T-cell (primary cell): ENCODE measurements at places on chromosomes 7 and 10. TPM values are rescaled to one million over a fixed set of nuclear protein-coding genes. Genes with fewer than 3 reads are reported as not detected.

The GDF10 gene
- total RNA-seq = 0.76 TPM

GRCh38 chr7:121595758-121596696 lies 199.9 kb upstream of the FAM3C start:
- no peaks in the 10 kb centered on the region for H3K27me3 ChIP-seq
- no peaks in the 10 kb centered on the region for H3K36me3 ChIP-seq
- no peak for DNase-seq
- no peak overlapping the region for H3K27ac ChIP-seq
- no peaks in the 10 kb centered on the region for H3K4me1 ChIP-seq

DNA sequence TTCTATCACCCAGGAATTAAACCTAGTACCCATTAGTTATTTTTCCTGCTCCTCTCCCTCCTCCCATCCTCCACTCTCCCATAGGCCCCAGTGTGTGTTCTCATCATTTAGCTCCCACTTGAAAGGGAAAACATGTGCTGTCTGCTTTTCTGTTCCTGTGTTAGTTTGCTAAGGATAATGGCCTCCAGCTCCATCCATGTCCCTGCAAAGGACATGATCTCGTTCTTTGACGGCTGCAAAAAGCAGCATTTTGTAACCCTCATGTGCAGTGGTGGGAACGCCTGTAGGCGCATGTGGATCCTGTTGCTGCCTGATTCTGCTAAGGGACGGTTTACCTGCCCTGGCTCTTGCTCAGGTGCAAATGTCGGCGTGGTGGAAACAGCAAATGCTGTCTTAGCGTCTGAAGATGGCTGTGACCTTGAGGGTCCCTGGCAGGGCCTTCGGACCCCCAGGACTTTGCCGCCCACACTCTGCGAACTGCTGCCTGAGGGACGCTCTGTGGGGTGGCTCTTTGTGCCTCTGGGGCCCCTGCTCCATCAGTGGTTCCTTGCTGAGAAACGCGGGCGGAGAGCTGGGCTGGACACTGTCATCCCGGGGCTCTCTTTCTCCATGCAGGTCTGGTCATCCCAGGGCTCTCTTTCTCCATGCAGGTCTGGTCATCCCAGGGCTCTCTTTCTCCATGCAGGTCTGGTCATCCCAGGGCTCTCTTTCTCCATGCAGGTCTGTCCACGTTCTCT lies 5.6 kb upstream of the MTG1 start:
- DNase-seq = no peak
- H3K4me1 ChIP-seq = peaks cover 10% of the 10 kb centered on the region
- no peaks in the 10 kb centered on the region for H3K36me3 ChIP-seq
- H3K4me3 ChIP-seq = peak overlapping the region; percentile 56

The FAM24B gene
- 12.9 TPM for total RNA-seq

DNA sequence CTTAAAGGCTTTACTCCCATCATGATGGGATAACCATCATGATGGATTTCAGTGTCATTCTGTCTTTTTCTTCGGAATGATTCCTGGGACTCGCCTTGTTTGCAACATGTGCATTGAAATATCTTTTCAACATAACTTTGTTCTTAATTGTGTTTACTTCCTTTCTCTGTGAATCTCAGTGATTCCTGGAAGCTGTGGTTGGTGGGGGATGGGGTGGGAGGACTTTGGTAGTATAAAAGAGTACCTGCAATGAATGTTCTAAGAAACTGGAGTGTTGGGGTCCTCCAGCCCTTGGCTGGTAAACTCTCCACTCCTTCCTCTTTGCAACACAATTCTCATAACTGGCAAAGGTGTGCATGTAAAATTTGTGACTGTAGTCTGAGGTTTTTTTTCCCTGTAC lies 11.5 kb upstream of the SH2D4B start:
- peaks cover 4% of the 10 kb centered on the region for H3K36me3 ChIP-seq
- H3K27me3 ChIP-seq = no peaks in the 10 kb centered on the region
- peak overlapping the region; percentile 18 for H3K27ac ChIP-seq
- H3K4me3 ChIP-seq = no peak overlapping the region
- H3K4me1 ChIP-seq = peaks cover 54% of the 10 kb centered on the region
- DNase-seq = peak; percentile 45

DNA sequence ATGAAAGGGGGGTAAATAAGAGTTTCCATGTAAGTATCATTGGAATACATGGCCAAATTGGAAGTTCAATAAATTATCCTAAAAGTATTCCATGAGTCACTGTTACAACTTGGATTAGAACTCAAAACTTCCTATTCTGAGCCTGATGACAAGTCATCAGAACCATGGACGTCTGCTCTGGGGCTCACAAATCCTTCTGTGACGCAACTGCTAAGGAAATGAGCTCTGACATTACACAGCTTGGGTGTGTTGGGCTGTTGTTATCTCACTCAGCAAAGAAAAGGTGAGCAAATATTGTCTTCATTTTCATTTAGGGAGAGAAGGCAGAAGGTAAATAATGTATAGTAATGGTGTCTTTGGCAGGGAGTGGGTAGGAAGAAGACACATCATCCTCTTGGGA lies 214.8 kb upstream of the ADO start:
- H3K27me3 ChIP-seq = no peaks in the 10 kb centered on the region
- no peaks in the 10 kb centered on the region for H3K4me1 ChIP-seq
- H3K4me3 ChIP-seq = no peak overlapping the region
- H3K36me3 ChIP-seq = no peaks in the 10 kb centered on the region
- no peak for DNase-seq

DNA sequence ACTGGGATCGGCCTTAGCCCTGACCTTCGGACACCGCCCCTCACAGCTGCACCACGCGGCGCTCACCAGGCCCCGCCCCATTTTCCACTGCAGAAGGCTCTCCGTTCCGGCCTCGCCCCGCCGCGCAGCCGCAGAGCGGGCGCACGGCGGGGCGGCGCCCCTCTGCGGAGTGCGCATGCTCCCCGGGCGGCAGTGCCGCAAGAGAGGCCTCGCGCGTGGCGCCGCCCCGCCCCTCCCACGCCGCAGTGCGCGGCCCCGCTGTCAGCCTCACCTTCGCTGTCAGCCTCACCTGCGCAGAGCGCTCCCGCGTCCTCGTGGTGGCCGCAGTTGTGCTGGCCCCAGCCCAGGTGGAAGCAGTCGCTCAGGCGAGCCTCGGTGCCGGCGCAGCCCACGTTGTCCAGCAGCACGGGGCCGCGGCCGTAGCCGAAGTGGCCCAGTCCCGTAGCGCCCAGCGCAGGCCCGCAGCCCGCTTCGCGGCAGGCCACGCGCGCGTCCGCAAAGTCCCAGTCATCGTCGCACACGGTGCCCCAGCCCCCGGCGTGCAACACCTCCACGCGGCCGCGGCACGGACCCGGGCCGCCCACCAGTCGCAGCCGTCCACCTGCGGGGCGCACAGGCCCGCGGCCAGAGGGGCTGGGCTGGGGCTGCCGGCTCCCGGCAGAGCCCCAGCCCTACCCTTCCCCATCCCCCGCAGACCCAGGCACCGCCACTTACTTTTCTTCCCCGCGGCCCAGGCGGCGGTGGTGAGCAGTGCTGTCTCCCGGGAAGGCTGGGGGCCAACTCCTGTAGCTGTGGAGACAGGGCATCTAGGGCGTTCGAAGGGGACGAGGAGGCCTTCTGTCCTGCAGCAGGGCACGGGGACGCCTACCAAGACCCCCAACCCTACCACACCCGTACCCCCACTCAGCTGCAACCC lies 16.1 kb downstream of the SSC4D start:
- no peaks in the 10 kb centered on the region for H3K36me3 ChIP-seq
- no peaks in the 10 kb centered on the region for H3K27me3 ChIP-seq
- H3K4me3 ChIP-seq = peak overlapping the region; percentile 41
- peaks cover 7% of the 10 kb centered on the region for H3K4me1 ChIP-seq

The HTR7 gene
- not detected for total RNA-seq

DNA sequence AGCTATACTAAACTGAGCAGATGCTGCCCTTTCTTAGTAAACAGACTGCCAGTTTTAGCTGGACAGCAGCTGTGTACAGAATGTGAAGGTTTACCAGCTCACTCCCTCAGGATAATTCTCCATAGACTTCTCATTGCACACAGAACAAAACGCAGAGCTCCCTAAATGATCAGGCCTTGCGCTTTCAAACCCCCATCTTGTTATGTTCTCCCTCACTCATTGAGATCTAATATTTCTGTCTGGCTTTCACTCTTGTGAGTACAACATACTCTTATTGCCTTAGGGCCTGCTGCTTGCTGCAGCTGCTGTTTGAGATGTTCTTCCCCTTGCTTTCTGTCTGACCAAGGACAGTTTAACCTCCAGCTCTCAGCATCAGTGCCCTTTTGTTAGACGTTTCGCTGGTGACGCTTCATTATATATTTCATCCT lies 17.3 kb downstream of the VWDE start:
- H3K27ac ChIP-seq = no peak overlapping the region
- H3K4me1 ChIP-seq = no peaks in the 10 kb centered on the region
- DNase-seq = no peak
- no peak overlapping the region for H3K4me3 ChIP-seq
- H3K27me3 ChIP-seq = no peaks in the 10 kb centered on the region
- no peaks in the 10 kb centered on the region for H3K36me3 ChIP-seq

DNA sequence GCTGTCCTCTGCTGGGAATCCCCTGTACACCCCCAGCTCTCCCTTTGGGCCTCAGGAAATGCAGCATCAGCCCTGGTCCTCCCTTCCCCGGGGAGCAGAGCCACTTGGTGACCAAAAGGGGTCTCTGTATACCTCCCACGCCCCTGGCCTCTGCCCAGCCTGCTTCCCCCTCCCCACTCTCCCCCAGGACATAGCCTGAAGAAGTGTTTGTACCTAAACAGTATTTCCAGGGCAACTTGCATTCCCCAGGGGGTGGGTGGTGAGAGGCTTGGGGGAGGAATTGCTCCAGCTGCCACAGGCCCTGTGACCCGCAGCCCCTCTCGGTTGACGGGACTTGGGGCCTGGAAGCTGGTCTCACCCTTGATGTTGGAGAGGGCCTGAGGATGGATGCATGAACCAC lies 39.3 kb downstream of the TMEM270 start:
- H3K4me3 ChIP-seq = no peak overlapping the region
- no peak for DNase-seq
- H3K27ac ChIP-seq = no peak overlapping the region
- no peaks in the 10 kb centered on the region for H3K4me1 ChIP-seq
- H3K36me3 ChIP-seq = no peaks in the 10 kb centered on the region

- no peaks in the 10 kb centered on the region for H3K4me1 ChIP-seq
- no peak overlapping the region for H3K4me3 ChIP-seq
- no peaks in the 10 kb centered on the region for H3K36me3 ChIP-seq
- no peak for DNase-seq
- H3K27ac ChIP-seq = no peak overlapping the region
- H3K27me3 ChIP-seq = no peaks in the 10 kb centered on the region
Observed at GRCh38 chr7:34247468-34247867, 342.1 kb downstream of the BMPER start.

The IL6 gene
- total RNA-seq = not detected

- no peak for DNase-seq
- H3K27ac ChIP-seq = no peak overlapping the region
- peaks cover 44% of the 10 kb centered on the region for H3K27me3 ChIP-seq
- H3K36me3 ChIP-seq = no peaks in the 10 kb centered on the region
- H3K4me1 ChIP-seq = peaks cover 1% of the 10 kb centered on the region
Observed at GRCh38 chr10:1187855-1188557, 131.8 kb downstream of the WDR37 start.

- H3K4me1 ChIP-seq = no peaks in the 10 kb centered on the region
- DNase-seq = no peak
- peak overlapping the region; percentile 2 for H3K4me3 ChIP-seq
- H3K36me3 ChIP-seq = no peaks in the 10 kb centered on the region
Observed at GRCh38 chr10:49310460-49310859, 11.5 kb downstream of the C10orf71 start.

GRCh38 chr10:17512341-17513001 lies 58.1 kb upstream of the ST8SIA6 start:
- no peak overlapping the region for H3K4me3 ChIP-seq
- DNase-seq = no peak
- H3K27ac ChIP-seq = peak overlapping the region; percentile 57

The EEPD1 gene
- total RNA-seq = 3.6 TPM

DNA sequence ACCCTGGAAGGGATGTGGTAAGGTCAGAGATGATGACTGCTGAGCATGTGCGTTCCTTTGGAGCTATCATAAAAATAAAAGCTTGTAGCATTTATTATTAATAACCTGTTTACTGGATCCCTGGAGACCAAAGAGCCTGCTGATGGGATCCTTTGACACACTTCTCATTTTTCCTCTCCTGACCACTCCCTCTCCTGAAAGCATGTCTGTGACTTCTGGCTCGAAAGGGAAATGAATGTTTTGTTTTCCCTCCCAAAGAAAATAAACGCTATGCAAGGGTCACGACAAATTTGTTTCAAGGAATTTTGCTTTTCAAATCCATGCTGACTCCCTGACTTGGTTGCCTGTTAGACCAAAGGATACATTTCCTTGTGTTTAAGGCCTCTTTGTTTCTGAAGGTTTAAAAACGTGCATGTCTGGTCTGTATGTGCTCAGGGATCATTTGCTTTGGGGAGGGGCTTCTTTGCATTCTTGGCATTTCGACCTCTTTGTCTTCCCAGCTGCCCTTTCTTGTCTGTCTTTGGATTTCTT lies 185.1 kb upstream of the AGK start:
- no peaks in the 10 kb centered on the region for H3K4me1 ChIP-seq
- DNase-seq = no peak
- H3K36me3 ChIP-seq = no peaks in the 10 kb centered on the region
- no peak overlapping the region for H3K4me3 ChIP-seq
- H3K27me3 ChIP-seq = no peaks in the 10 kb centered on the region

The SNX10 gene
- 6.6 TPM for total RNA-seq

DNA sequence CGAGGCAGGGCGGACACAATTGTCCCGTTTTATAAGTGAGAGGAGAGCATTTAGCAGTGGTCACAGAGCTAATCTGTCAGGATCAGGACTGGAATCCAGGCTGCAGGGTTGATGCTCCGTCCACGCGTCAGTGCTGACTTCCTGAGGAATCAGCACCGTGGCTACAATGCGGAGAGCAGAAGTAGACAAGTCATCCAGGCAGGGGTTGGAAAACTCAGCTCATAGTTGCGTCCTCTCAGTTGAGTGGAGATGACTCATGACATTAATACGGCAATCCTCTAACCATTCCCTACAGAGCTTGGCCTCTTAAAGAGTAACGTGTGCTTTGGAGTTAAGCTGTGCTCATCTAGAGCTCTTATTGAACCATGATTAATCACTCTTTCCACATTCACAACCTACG lies 17.1 kb upstream of the HTR5A start:
- H3K27ac ChIP-seq = no peak overlapping the region
- H3K4me3 ChIP-seq = no peak overlapping the region
- H3K27me3 ChIP-seq = no peaks in the 10 kb centered on the region
- H3K36me3 ChIP-seq = no peaks in the 10 kb centered on the region
- H3K4me1 ChIP-seq = no peaks in the 10 kb centered on the region

DNA sequence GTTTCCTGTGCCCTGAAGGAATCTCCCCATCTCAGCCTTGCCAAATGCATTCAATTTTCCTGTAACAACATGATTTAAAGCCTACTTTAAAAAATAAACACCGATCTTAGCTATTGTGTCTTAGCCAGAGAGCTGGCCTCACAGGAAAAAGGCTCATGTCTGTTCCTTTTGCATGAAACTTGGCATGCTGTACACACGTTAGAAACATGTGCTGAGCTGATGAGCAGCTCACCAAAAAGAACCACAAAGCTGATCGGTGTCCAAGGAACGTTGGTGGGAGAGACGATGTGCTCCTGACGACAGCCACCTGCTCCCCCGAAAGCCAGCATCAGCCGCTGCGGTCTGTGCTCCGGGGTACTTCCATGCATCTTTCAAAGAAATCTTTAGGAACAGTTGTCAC lies 135.9 kb downstream of the ADARB2 start:
- H3K4me1 ChIP-seq = no peaks in the 10 kb centered on the region
- no peak overlapping the region for H3K4me3 ChIP-seq
- H3K36me3 ChIP-seq = no peaks in the 10 kb centered on the region
- no peak for DNase-seq
- H3K27me3 ChIP-seq = peaks cover 20% of the 10 kb centered on the region
